ENCODE measurements at places on chromosomes 16 and 17.

DNA sequence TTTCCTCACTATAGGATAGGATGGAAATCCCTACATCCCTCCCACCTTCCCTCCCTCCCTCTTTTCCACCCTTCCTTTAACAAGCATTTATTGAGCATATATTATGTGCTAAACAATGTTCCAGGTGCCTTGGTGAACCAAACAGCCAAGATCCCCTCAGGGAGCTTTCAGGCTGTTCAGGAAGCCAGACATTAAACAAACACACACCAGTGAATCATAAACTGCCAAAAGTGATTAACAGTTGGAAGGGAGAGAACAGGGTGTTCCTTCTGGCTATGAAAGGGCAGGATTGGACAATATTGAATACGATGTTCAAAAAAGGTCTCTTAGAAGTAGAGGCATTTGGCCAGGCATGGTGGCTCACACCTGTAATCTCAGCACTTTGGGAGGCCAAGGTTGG, 22.8 kb upstream of the CNEP1R1 start:
- DNase-seq = no peak

GRCh38 chr16:76459111-76459510, 181.9 kb downstream of the CNTNAP4 start:
- DNase-seq = no peak

- DNase-seq = no peak
Observed at GRCh38 chr16:48864055-48864454, 254.1 kb upstream of the N4BP1 start.

DNA sequence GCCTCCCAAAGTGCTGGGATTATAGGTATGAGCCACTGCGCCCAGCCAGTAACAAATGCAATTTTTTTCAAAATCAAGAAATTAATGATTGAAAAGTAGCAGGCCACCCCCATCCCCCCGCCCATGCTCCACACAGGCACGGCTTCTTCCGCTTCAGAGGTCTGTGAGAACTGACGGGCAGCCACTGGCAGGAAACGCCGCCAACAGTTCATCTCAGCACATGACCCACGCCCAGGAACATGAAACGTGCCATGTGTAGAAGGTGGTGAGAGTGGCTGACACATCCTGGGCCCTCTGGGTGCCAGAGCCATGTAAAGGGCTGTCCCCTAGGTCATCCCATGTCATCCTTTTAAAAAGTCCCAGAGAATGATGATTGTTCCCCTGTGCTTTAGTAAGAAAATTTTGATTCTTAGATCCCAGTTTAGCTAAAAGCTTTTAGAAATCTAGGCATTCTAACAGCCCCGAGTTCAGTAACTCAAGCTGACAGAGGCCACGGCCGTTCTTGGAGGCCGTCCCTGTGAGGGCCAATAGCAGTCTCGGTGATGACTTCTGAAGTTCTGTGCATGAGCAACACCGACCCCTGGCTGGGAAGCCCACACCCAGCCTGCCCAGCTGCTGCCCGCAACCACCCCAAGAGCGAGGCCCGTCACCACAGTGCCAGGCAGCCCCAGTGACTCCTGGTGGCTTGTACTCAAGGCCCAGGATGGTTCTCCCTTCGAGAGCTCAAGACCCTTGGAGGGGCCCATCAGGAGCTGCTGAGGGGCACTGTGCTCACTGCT, 52.1 kb downstream of the KLHDC4 start:
- DNase-seq = no peak

DNA sequence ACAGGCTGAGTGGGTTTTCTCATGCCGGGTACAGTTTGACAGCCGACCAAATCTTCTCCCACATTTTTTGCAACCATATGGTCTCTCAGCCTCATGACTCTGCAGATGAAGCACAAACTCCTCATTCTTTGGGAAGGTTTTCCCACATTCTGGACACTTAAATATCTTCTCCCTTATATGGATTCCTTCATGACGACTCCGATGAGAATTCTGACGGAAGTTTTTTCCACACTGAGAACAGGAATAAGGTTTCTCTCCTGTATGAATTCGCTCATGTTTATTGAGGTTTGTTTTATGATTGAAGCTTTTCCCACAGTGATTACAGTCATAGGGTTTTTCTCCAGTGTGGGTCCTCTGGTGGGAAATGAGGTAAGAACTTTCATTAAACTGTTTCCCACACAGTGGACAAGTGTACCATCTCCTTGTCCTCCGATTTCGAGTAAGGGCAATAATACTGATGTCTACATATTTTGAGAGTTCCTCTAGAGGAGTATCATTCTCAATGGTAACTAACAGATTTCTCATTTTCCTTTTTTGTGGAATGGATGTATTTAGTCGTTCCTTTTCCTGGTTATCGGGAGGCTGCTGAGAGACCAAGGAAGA, 10.9 kb downstream of the ZNF200 start:
- no peak for DNase-seq

DNA sequence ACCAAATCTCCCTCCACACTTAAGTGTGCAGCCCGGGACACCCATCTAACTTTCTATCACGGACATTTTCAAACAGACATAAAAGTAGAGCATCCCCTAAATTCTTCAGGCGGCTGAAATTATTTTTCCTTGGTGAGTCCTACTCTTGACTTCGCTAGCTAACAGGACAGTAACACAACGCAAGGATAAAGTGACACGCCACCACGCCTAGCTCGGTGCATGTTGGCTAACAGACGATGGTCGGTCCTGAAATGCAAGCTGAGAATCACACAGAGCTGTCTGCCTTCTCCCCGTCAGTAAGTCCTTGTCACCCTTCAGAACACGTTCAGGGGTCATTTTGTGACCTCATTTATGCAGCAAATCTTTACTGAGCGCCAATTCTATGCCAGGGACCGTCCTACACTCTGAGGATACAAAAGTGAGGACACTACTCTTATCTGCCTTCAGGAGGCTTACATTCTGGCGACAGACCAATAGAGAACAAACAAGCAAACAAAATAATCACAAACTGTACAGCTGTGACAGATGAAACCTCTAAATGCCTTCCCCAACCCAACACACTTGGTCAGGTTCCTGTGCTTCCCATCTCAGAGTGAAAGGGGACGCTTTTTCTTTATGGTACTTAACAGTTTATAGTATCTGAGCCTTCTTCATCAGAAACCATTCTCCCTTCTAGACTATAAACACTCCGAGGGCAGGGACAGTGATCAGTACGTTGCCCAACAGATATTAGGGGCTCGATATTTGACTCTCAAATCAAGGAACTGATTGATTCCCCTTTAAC, 1.3 kb downstream of the NTAN1 start:
- no peak for DNase-seq

DNA sequence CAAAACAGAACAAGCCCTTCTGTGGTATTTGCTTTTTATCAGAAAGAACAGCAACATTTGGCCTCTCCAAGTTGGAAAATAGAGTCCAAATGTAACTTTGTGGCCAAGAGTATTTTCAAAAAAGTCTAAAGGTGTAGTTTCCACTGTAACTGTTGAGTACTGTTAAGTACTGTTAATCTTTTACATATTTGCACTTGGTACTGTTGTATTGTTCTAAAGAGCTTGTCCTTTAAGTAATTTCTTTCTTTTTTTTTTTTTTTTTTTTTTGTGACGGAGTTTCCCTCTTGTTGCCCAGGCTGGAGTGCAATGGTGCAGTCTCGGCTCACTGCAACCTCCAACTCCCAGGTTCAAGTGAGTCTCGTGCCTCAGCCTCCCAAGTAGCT, 21.5 kb downstream of the LDAF1 start:
- DNase-seq = no peak

DNA sequence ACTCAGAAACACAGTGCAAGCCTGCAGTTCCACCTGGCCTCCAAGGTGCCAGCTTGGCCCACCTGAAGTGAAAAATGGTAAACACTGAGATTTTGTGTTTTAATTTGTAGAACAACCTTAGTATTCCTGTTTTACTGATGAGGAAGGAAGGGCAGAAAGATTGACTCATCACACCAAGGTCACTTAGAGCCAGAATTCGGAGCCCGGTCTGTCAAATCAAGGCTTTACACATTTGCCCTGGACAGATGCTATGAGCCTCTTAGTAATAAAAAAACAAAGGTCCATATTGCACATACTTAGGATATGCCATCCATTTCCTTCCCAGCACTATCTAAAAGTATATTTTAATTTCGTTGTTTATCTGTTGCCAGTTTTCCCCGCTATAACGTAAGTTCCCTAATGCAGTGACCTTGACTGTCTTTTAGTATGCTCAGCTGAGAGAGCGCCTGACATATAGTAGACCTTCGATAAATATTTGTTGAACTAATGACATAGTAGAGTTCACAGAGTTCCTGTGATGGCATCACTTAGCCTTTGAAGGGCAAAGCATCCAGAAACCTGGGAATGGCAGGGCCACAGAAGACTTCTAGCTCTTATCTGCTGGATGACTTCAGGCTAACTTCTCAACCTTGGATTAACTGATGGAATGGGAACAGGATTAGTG, 7.2 kb upstream of the TBKBP1 start:
- DNase-seq = no peak

GRCh38 chr17:64571746-64572145, 65.0 kb downstream of the CEP95 start:
- DNase-seq = no peak

DNA sequence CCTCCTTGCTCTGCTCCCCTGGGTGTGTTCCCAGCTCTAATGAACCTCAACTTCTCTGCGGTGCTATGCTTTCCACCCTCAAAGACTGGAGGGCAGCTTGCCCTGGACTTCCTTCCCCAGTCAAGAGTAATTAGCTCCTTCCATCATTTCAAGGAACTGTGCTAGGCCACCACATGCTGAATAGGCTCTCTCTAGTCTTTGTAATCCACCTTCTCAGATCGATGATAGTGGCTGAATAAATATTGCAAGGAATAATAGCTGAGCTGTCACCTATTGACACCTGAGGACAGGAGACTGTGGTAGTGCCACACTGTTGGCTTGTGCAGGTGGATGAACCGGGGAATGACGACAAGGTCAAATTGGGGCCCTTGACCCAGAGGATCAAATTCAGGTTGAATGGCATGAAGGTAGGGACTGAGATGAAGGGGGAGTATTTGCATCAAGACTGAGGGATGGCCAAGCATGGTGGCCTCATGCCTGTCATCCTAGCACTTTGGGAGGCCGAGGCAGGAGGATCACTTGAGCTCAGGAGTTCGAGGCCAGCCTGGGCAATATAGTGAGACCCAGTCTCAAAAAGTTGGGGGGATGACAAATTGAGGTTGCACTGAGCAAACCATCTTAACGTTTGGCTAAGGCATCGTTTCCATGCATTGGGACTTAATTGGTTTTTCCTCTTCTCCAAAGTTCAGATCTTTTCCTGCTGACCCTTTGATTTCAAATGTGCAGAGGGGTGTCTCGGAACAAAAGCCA, 18.8 kb upstream of the SLC5A11 start:
- DNase-seq = no peak

DNA sequence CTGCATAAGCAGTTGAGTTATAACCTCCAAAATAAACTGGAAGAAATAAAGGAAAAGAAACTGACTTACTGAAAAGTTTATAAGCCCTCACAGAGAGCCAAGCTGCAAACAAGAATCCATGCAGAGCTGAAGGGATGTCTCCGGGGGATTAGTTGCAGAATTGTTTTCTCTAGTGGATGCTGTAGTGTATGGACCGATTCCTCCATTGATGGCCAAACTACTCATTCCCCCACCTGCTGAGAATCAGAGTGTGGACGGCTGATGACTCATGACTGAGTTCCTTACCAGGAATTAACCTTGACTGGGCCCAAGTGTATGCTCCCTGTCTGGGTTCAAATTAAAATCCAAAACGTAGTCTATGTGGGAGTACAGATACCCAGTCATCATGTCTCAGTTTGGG, 93.9 kb upstream of the CDH8 start:
- no peak for DNase-seq

GRCh38 chr16:75216127-75216526, 2.7 kb upstream of the CTRB1 start:
- no peak for DNase-seq

- DNase-seq = no peak
Observed at GRCh38 chr16:27967169-27967568, 96.3 kb downstream of the GSG1L start.

GRCh38 chr16:55492756-55493380, 13.9 kb downstream of the MMP2 start:
- no peak for DNase-seq

DNA sequence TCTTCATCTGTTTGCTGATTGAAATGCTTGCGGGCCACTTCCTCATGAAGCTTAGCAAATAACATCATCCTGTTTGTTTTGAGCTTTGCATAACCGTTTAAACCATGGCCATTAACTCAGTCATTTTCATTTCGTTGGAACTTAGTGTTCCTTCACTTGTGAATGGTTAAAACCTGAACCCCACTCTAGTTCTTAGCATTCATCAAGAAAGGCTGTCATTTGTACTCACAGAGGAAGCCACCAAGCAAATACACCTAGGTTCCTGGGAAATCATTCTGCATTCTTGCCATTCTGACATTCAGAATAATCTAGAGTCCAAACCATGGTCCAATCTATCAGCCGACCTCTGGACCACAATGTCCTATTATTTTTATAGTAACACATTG, 8.4 kb upstream of the TAT start:
- DNase-seq = no peak

GRCh38 chr17:61130330-61130729, 269.3 kb upstream of the TBX2 start:
- no peak for DNase-seq

- peak; percentile 74 for DNase-seq
Observed at GRCh38 chr17:2050300-2051060, 4.4 kb upstream of the HIC1 start.

DNA sequence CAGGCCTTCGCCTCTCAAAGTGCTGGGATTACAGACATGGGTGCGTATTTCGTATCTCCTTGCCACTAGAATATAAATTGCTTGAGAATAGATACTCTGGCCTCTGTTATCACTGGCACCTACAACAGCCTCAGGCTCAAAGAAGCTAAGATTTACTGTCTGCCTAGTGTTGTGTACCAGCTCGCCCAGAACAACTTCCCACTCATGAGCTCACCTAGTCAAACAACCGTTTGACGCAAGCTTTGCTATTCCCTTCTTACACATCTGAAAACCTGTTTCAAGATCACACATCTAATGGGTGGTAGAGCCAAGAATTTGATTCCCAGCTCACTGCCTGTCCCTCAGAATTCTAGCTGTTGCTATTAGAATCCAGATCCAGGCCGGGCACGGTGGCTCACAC, 24.4 kb downstream of the MIS12 start:
- no peak for DNase-seq

GRCh38 chr16:71369494-71369893, 11.0 kb downstream of the CALB2 start:
- no peak for DNase-seq

GRCh38 chr16:75653922-75654321, 6.3 kb downstream of the TERF2IP start:
- no peak for DNase-seq

- DNase-seq = no peak
Observed at GRCh38 chr16:68644715-68645493, at the start of gene CDH3. Gene CDH3, plus strand, starts transcription at chr16:68645310. Its CDS starts 70 bp downstream, at chr16:68645380.

DNA sequence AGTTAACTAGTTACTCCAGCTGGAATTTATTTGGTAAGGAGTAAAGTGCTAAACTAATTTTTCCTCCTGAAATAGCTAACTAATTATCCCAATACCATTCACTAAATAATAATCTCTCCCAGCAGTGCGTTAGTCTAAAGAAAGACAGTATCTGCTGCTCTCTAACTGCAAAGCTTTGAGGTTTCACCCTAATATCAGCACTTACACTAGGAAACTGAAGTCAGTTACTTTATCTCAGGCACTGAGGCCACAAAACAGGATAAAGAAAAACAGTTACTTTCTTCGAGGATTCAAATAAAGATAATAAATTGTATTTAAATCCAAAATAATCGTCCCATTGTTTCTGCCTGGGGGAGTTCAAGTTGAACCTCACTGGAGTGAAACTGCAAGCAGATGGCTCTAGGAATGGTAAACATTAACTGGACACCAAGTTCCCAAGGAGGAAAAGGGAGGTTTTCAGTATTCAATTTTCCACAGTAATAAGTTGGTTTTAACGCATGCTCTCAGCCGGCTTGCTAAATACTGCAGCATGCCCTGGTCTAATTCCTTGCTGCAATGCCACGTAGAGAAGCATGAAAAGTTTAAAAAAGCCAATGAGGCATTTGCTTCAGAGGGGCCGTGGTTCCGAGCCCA, 20.0 kb upstream of the FOXJ1 start:
- DNase-seq = no peak

Data from GM06990 (cell line).